Amniotic epithelial cell (primary cell): ENCODE measurements at places on chromosomes 7 and 10.

- DNase-seq: no peak
These were observed 80.2 kb downstream of the ZMYND11 start for GRCh38 chr10:215444-215843.

GRCh38 chr10:354901-355617 is 219.8 kb downstream of the ZMYND11 start:
- no peak for DNase-seq

DNA sequence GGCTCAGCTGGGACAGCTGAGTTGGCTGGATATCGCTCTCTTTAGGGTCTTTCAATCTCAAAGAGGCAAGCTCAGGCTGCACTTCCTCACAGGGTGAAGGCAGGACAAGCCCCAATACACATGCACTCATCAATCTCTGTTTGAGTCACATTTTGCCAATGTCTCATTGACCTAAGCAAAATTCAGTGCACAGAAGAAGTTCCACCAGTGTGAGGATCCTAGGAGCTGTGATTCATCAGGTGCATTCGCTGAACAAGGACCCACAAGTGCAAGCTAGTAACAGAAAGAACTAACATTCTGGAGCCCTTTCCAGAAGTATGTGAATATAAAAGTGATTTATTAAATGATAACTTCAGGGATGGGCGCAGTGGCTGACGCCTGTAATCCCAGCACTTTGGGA is 477.2 kb downstream of the GPAM start:
- no peak for DNase-seq

- DNase-seq: peak; percentile 52
These were observed 52.4 kb upstream of the ADRB1 start for GRCh38 chr10:113991091-113991860.

- no peak for DNase-seq
These were observed 958.6 kb downstream of the NXPH1 start for GRCh38 chr7:9391984-9392383.

GRCh38 chr10:14659626-14660196 is 115.0 kb downstream of the FAM107B start:
- no peak for DNase-seq

DNA sequence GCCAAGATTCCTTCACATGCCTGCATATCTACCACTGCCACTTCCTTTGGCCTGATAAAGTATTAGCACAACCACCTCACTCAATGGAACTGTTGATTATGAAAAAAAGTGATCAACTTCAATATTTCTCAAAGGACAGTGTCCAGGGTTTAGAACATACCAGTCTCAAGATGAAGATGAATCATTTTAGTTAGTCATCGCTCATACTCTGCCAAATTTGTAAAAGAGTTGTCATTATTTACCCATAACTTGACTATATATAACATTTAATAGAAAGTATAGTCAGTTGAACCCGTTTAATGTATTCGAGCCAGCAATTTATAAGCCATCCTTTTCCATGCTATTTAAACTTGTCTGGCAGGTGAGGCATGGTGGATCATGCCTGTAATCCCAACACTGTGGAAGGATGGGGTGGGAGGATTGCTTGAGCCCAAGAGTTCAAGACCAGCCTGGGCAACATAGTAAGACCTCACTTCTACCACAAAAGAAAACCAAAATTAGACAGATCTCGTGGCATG is 33.2 kb downstream of the SPAM1 start:
- DNase-seq: no peak
